ENCODE measurements at places on chromosomes 4 and X.

DNA sequence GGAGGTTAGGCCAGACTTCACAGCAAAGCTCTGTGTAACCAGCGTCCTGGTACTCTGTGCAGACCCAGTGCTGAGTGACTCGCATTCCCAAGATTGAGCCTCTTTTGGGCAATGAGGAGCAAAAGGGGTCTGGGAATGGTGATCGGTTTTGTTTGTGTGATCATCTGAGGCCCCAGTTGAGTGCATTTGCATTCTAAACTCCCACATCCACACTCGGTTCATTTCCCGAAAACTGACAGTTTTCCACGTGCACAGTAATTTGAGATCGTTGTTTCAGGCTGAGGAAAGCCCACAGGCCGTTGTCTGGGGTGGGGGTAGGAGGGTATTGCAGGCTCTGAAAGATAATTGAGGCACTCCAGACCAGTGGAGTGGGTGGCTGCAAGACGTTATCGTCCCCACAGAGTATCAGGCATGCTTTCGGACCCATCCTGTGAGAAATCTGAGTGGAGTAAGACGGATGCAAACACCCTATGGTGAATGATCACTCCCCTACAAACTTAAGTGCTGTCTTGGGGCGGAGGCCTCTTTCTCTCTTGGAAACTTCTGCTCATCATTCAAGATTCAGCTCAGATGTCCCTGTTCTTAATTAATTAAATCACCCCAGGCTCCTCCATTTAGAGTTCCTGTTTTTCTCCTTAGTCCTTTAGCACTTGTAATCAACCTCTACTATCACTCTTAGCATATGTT, 96.1 kb downstream of the AFF1 start:
- DNase-seq: peak; percentile 43

DNA sequence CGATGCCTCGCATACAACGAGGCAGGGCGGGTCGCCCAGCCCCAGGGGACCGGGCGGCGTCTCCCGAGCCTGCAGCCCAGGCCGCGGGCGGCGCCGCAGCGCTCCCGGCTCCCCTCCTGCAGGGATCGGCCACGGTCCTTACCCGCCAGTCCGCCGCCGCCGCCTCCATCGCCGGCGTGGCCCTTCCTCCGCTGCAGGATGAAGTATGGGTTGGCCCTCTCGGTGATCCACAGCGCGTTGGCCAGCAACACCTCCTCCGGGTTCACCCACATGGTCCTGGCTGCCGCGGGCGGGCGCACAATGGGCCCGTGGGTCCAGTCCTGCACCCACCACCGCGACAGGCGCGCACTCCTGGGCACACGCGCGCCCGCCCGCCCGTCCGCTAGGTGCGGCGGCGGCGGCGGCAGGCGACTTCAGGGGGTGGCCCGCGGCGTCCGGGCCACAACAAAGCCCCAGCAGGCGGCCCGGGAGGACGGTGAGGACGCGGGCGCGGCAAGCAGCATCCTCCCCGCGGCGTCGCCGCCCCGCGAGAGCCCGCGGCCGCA, 339 bp downstream of the TBC1D9 start:
- peak; percentile 69 for DNase-seq

DNA sequence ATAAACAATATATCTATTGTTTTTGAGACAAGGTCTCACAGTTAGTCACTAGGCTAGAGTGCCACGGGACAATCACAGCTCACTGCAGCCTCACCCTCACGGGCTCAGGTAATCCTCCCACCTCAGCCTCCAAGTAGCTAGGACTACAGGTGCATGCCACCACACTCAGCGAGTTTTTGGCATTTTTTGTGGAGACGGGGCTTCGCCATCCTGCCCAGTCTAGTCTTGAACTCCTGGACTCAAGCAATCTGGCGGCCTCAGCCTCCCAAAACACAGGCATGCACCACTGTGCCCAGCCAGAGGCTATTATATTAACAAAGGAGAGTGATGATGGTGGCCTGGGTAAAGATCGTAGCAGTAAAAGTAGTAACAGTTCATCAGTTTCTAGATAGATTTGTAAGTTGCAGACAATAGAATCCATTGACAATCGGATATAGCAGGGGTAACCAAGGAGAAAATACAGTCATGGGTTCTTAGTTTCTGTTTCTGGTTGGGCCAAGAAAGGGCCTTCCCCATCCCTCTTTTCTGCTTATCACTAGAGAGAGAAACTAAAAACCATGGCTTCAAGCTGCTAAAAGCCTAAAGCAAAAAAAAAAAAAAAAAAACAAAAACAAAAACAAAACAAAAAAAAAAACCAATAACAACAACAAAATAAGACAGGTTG, 60.6 kb downstream of the ANXA10 start:
- DNase-seq: no peak

DNA sequence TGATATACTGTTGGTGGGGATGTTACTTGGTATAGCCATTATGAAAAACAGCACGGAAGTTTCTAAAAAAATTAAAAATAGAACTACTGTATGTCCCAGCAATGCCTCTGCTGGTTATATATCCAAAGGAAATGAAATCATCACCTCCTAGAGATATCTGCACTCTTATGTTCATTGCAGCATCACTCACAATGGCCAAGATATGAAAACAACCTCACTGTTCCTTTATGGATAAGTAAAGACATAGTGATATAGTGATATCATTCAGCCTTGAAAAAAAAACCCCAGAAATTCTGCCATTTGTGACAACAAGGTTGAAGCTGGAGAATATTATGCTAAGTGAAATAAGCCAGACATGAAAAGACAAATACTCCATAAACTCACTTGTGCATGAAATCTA, 543.8 kb upstream of the SLIT2 start:
- no peak for DNase-seq

DNA sequence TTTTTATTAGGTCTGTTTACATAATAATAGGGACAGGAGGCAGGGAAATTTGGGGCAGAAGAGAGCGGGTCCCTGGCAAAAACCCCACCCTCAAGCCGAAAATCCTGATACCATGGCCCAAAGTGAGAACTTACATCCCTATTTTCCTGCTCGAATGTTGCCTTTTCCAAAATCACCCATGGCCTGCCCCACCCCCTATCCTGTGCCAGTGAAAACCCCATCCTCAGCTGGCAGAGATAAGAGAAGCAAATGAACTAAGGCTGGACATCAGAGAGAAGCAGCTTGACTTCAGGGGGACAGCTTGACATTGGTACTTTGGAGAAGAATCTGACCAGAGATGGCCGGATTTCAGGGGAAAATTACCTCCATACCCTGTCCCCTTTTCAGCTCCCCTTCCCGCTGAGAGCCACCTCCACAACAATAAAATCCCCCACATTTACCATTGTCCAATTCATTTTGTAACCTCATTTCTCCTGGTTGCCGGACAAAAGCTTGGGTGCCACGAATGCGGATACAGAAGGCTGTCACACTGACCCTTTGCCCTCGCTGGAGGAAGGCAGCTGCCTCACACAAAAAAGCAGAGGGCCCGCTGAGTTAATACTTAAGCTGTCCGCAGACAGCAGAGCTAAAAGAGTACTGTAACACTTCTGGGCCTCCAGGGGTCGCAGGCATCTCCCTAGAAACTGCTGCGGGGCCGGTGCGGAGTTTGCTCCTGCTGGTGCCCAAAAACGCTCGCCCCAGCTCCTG, 196.2 kb downstream of the SNCA start:
- DNase-seq: peak; percentile 59

DNA sequence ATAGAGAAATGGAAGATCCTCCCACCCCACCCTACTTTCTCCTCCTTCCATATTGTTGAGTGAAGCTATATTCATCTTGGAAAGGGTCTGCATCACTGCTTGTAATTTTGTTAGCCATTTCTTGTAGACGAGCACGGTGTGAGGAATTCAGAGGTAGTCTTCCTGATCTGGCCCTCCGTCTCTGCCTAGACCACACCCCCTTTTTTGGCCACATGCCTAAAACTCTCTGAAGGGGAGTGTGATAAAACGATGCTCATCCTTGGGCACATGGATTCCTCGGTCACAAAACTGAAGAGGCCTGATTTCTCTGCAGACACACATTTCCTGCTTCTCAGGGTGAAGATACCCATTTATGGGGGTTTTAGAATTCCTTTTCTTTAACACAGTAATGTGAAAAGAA, 182.8 kb downstream of the LARP7 start:
- DNase-seq: no peak

DNA sequence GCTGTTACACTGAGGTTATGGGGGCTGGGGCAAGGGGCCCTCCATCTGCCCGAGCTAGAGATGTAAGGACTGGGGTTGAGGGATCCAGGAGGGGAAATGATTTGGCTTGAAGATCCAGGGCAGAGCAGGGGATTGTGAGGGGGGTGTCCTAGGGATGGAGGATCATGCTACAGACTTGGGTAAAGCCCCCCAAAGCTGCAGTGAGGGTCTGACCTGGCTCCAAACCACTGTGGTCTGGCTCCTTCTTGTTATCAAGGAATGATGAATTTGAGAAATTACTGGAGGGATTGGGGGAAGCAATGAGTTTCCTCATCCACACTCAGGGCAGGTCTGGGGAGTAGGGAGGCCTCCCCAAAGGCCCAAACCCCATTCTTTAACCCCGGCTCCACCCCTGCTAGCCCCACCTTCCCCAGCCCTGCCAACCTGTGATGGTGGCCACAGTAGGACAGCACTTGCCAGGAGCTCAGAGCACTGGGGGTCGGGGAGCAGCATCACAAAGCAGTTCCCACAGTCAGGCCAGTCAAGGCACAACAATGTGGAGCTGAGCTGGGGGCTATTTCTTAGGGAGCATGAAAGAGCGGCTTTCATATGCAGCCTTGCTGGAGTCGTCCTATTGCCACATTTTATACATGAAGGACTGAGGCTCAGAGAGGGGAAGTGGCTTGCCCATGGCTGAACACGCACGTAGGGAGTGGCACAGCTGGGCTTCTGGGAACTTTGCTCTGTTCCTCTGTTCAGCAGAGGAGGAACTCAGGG, 165.5 kb downstream of the EFNB1 start:
- no peak for DNase-seq

DNA sequence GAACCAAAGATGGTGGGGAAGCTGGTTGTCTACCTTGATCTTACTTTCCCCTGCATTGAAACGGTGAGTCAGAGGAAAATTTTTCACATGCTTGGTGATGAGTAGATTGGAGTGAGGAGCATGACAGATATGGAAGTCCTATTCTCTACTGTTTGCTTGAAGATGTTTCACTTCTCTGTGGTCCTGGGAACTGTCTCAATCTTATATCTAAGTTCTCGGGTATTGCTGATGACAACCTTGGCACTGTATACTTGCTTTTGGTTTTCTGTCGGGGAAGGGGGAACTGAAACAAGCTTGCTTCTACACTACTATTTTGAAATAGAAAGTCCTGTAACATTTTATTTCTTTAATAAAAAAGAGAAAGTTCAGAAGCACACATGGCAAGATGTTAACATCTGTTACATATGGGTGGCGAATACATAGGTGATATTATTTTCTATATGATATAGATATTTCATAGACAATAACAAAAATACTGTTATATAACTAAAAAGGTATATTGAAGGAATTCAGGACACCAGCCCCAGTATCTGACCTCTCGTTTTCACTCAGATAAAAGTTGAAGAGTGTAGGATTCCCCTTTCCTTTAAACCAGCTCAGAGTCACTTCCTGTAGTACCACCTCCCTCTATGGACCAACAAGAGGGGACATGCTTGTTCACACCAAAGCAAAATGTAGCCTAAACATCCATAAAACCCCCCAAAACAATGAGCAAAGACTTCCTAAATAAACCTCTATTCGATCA, 88.8 kb downstream of the FMR1NB start:
- no peak for DNase-seq

DNA sequence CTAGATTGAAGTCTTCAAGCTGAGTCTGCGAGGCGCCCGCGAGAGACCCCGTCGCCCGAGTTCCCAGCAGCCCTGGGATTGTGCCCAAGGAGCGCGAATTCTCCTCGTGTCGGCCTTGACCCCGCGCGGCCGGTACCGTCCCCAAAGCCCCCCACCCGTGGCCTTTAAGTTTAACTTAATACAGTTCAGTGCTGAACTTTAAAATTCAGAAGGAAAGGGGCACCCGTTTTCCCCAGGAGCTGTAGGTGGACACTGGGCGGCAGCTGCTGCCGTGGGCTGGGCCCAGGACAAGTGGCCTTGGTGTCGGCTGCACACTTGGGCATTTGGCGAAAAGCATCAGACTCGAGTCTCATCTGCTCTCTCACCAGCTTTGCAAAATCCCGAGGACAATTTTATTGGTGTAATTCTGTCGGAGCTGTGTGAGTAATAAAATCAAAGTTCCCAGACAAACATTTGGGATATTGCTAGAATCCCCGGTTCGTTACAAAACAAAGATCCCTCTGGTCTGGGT, 634 bp downstream of the CWH43 start:
- no peak for DNase-seq

DNA sequence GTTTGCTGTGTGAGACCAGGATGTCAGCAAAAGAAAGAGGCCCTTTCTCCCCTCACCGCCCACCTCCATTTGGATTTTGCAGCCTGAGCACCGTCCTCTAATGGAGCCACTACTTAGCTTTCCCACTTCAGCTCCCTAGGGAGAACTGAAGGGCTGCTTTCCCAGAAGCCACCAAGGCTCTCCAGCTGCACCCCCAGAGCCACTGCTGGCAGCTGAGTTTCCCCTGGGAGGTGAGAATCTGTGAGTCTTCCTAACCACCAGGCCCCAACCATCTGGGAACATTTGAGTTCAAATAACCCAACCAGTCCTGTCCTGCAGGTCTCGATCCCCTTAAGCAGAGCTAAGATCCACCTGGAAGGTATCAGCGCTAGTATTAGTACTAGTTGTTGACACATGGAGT, 173.1 kb upstream of the USP9X start:
- no peak for DNase-seq

GRCh38 chr4:8593264-8594096, 915 bp downstream of the CPZ start:
- peak; percentile 33 for DNase-seq

DNA sequence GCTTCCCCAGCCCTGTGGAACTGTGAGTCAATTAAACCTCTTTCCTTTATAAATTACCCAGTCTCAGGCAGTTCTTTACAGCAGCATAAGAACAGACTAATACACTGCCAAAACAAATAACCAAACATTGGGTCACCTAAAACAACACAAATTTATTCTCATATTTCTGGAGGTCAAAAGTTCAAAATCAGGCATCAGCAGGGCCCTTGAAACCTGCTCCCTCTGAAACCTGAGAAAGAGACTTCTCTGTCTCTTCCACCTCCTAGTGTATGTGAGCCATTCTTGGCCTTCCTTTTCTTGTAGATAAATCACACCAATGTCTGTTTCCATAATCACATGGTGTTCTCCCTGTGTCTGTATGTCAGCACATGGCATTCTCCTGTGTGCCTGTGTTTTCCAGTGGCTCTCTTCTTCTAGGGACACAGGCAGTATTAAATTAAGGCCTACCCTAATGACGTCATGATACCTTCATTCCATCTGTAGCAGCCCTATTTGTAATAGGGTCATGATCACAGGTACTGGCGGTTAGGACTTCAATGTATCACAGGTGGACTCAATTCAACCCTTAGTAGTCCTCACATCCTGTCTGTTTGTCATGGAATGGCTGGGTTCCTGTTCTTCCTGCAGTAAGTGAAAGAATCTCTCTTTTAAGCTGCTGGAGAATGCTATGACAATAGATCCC, 147.3 kb upstream of the CLNK start:
- DNase-seq: no peak

DNA sequence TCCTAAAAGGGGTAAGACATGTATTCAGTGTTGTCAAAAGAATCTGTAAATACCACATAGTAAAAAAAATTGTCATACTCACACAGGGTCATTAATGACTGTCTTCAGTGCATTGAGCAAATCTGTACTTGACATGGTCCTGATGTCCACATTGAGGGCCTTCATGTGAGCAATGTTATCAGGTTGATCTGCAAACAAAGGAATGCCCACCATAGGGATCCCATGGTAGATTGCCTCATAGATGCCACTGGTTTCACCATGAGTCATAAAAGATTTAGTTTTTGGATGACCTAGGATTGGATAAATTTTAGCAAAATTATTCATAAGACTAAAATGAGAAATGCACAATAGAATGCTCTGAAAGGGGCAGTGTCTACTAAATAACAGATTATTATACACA, 38.1 kb upstream of the UGT2B15 start:
- DNase-seq: no peak

GRCh38 chr4:109015413-109015810, 252.6 kb upstream of the ETNPPL start:
- DNase-seq: no peak

Measured in adipocyte (in vitro differentiated cells).